ENCODE measurements at places on chromosomes 11 and 22.

DNA sequence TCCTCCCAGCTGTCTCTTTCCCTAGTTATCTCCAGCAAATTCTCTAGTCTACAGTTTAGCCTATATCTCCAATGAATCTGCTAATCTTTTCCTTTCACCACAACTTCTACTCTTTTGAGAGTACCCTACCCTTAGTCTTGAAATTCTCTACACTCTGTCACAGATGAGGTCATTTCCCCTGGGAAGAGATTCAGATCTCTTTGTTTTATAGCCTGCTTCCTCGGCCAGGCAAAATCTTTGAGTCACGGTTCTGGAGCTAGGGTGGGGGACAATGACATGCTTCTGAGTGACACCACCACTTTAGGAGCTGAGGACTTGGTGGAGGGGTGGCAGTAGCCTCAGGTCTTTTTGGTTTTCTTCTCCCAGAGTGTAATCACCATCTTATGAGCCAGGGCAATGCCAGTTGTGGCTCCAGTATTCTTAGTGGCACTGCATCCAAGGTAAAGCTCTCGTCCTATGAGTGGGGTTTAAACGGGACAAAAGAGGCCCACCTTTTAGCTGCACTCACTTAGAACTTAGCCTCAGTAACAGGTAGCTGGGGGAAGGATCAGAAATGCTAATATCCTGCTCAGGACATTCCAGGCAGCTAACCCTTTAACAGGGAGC is 98.5 kb upstream of the RRM1 start:
- DNase-seq, result no peak

- DNase-seq, result no peak
Measured at GRCh38 chr11:9853929-9854552, 190.2 kb downstream of the SWAP70 start.

DNA sequence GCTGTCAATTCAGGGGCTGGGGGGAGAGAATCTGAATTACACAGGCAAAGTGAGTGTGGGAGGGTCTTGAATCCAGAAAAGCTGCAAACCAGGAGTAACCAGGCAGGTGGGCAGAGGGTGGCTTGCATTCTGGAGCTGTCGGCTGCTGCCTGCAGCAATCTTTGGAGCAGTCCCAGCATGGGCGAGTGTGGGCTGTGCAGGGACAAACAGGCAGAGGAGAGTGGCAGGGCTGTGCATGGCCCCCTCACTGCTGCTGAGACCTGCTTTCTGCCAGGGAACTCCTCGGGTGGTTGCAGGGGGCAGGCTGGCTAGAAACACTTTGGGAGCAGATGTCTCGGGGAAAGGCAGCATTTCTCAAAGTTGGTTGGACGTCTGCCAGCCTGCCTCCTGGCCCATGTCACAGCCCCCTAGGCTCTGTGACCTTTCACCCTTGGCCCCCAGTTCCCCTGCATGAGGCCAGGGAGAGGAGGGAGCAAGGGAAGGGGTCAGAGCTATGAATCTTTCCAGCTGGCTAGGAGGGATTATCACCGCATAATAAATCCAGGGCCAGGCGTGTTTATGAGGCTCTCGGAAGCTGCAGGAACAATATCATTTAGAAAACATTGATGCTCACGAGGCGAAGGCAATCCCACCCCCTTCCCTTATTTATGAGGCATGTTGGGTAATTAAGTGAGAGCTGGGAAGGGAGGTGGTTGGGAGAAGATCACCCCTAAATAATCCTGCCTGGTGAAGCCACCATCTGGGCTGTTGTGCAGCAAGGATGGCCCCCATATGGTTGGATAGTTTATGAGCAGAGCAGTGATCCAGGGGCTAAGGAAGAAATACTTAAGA is 212.3 kb upstream of the NCAM1 start:
- no peak for DNase-seq

DNA sequence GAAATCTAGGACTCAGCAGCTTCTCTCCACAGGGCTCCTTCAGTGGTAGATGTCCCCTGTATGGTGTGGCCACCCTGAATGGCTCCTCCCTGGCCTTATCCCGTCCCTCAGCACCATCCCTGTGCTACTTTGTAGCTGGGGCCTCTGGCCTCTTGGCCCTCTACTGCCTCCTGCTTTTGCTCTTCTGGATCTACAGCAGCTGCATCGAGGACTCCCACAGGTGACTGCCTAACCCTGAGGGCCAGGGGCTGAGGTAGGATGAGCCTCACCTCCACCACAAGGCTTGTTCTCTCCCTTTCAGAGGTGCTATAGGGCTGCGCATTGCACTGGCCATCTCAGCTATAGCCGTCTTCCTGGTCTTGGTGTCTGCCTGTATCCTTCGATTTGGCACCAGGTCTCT is 1.8 kb downstream of the TMEM179B start:
- no peak for DNase-seq

DNA sequence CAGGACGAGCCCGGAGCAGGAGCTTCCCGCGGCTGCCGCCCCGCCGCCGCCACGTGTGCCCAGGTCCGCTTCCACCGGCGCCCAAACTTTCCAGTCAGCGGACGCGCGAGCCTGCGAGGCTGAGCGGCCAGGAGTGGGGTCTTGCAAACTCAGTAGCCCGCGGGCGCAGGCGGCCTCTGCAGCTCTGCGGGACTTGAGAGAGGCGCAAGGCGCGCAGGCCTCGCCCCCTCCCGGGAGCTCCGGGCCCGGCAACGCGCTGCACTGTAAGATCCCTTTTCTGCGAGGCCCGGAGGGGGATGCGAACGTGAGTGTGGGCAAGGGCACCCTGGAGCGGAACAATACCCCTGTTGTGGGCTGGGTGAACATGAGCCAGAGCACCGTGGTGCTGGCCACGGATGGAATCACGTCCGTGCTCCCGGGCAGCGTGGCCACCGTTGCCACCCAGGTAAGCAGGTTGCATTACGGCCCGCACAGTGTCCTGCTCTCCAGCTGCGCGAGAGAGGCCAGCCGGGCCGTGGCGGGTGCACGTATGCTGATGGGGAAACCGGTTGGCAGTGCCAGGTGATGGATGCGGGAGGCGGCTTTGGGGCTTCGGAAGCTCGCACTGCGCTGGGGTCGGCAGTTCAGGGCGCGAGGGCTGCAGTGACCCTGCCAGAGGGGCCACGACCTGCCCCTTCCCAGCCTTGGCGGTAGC is 2.0 kb downstream of the SLC6A5 start:
- DNase-seq, result no peak
